Activated gamma-delta T cell (primary cell): ENCODE measurements at places on chromosomes 1 and 21.

DNA sequence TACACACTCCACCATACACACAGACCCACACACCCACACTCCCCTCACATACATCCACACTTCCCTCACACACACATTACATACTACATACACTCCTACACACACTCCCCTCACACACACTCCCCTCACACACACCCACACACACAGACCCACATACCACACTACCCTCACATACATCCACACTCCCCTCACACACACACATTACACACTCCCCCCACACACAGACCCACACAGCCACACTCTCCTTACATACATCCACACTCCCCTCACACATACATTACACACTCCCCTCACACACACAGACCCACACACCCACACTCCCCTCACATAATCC is 32.6 kb upstream of the SELENON start:
- no peak for DNase-seq

- no peak for DNase-seq
Observed at GRCh38 chr1:160705742-160706141, 5.9 kb downstream of the CD48 start.

DNA sequence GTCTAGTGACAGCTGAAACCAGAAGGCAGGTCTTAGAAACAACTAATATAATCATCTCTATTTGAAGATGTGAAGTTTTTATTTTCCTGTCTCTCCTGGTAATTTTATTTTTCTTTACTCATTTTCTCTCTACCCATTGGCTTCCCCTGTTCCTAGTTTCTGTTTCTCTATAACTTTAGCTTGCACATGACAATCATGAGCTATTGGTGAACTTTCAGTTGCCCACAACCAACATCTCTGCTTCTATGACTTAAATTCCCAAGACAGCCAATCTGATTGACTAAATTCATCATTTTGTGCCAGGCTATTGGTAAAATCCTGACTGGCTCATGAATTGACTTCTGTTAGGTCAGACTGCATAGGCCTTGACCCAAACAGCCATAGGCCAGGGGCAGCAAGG is 13.7 kb upstream of the ACADM start:
- no peak for DNase-seq

GRCh38 chr1:152410599-152410998 is 3.5 kb downstream of the CRNN start:
- no peak for DNase-seq

GRCh38 chr1:198150369-198150768 is 6.4 kb upstream of the NEK7 start:
- DNase-seq: no peak

DNA sequence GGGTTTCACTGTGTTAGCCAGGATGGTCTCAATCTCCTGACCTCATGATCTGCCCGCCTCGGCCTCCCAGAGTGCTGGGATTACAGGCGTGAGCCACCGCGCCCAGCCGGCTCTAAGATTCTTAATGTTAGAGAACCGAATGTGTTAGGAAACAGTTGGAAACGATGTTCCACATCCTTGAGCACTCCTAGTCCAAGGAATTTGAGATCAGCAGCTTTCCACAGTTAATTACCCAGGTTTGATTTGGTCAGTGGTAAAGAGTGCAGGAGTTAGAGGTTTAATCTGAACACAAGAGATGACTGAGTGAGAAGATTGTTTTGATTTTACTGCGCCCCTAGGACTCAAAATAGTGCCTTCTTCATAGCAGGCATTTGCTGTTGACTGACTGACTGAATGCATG is 75.9 kb upstream of the BMP8A start:
- no peak for DNase-seq

- DNase-seq: no peak
Observed at GRCh38 chr1:91761295-91761721, 124.6 kb downstream of the TGFBR3 start.

GRCh38 chr21:28156590-28156989 is 836.1 kb downstream of the LTN1 start:
- no peak for DNase-seq

- DNase-seq: no peak
Observed at GRCh38 chr1:156026588-156026987, 5.8 kb upstream of the SSR2 start.

- DNase-seq: no peak
Observed at GRCh38 chr1:44262414-44262813, 49.1 kb downstream of the DMAP1 start.
